Heart right ventricle (tissue), 16 donors: ENCODE measurements at places on chromosomes 1 and 21.

DNA sequence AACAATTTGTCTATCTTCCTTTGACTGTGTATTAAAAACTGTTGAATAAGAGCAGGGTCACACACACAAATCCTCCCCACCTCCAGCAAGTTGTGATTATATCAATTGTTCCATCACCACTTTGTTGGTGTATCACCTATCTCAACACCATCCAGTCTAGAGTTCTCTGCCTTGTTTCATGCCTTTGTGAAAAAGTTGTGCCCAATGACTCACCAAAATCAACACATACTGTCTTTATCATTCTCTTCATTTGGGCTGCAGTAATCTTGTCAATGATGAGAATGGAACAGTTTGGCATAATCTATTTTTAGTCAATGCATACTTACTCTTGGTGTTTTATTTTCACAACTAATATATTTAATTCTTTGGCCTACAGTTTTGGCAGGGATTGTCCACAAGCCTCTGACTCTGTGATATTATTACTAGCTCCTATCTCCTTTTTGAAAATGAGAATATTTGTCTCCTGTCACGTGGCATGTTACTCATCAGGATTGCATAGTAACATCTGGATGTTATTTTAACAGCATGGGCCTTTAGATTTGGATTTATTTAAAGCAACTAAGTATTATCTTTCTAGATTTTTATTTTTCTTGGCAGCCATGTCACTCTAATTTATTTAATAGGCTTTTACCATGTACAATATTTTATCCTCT, 5.1 kb downstream of the C1orf87 start:
- H3K4me3 ChIP-seq, result no peak overlapping the region
- no peaks in the 10 kb centered on the region for H3K4me1 ChIP-seq
- no peak overlapping the region for H3K27ac ChIP-seq
- no peaks in the 10 kb centered on the region for H3K27me3 ChIP-seq
- DNase-seq, result no peak

- H3K4me1 ChIP-seq, result peaks cover 14% of the 10 kb centered on the region
- DNase-seq, result no peak
- H3K27ac ChIP-seq, result no peak overlapping the region
- H3K27me3 ChIP-seq, result no peaks in the 10 kb centered on the region
Measured at GRCh38 chr1:162902416-162902815, 41.4 kb upstream of the CCDC190 start.

DNA sequence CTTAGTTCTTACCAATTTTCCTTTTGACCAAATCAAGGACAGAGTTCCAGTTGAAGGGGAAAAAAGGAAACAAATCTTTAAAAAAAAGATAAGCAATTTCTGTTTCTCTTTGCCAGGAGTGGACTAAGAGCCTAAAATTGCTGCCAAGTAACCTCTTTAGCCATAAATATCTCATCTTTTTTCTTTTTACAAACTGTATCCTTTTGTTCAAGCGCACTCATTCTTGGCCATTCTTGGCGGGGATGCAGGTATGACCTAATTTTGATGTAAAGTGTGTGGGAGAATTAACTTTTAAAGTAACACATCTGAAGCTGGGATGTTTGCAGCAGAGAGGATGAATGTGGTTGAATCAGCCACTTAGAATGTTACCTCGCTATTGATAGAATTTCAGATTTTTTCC, 13.4 kb upstream of the KIF1B start:
- no peaks in the 10 kb centered on the region for H3K36me3 ChIP-seq
- DNase-seq, result no peak
- H3K4me1 ChIP-seq, result no peaks in the 10 kb centered on the region
- no peak overlapping the region for H3K4me3 ChIP-seq
- no peaks in the 10 kb centered on the region for H3K27me3 ChIP-seq

- H3K27ac ChIP-seq, result peak overlapping the region; percentile 91
- no peaks in the 10 kb centered on the region for H3K36me3 ChIP-seq
- H3K4me1 ChIP-seq, result peaks cover 34% of the 10 kb centered on the region
Measured at GRCh38 chr1:218462587-218462986, 117.5 kb downstream of the TGFB2 start.

- no peaks in the 10 kb centered on the region for H3K4me1 ChIP-seq
- no peaks in the 10 kb centered on the region for H3K27me3 ChIP-seq
- no peak overlapping the region for H3K27ac ChIP-seq
- H3K36me3 ChIP-seq, result no peaks in the 10 kb centered on the region
- no peak for DNase-seq
Measured at GRCh38 chr1:245986404-245987218, 520.5 kb downstream of the SMYD3 start.

DNA sequence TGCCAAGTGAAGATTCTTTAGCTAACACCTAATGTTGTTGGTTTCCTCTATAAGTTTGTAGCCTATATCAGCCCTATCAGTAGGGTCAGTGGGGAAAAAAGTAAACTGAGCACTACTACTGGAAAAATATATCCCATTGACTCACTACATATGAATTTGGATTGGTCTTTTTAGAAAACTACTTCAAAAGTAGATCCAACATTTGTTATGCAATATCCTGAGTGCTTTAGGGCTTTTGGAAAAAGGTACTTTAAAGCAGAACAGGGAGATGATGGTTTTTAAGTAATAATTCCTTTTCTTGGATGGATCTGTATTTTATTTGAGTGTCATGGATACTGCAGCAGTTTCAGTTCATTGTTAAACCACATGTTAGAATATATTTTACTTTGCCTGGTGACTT, 7.1 kb downstream of the C1orf21 start:
- no peak overlapping the region for H3K4me3 ChIP-seq
- no peaks in the 10 kb centered on the region for H3K36me3 ChIP-seq
- H3K27me3 ChIP-seq, result no peaks in the 10 kb centered on the region
- peaks cover 54% of the 10 kb centered on the region for H3K4me1 ChIP-seq
- DNase-seq, result no peak
- H3K27ac ChIP-seq, result no peak overlapping the region

GRCh38 chr1:232904566-232904965, 45.8 kb upstream of the NTPCR start:
- no peak overlapping the region for H3K27ac ChIP-seq
- peaks cover 18% of the 10 kb centered on the region for H3K4me1 ChIP-seq
- no peak for DNase-seq

- H3K27me3 ChIP-seq, result peaks cover 7% of the 10 kb centered on the region
- H3K36me3 ChIP-seq, result no peaks in the 10 kb centered on the region
- no peaks in the 10 kb centered on the region for H3K4me1 ChIP-seq
- H3K4me3 ChIP-seq, result no peak overlapping the region
- no peak overlapping the region for H3K27ac ChIP-seq
Measured at GRCh38 chr1:25063591-25064416, 133.7 kb upstream of the RUNX3 start.

DNA sequence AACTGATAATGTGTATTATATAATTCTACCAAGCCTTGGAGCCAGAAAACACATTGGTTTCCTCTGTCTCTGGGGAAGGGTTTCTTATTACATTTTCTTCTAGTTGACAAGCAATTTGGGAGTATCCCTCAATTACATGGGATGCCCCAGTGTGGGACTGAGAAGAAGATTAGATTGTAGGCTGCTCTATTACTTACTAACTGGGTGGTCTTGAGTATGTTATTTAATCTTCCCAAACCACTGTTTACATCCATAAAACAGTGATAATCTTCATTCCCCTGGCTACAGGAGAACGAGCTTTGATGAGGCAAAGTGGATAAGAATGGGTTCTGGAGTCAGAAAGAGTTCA, 105.8 kb downstream of the TSEN15 start:
- H3K27ac ChIP-seq, result no peak overlapping the region
- H3K27me3 ChIP-seq, result no peaks in the 10 kb centered on the region
- DNase-seq, result no peak

DNA sequence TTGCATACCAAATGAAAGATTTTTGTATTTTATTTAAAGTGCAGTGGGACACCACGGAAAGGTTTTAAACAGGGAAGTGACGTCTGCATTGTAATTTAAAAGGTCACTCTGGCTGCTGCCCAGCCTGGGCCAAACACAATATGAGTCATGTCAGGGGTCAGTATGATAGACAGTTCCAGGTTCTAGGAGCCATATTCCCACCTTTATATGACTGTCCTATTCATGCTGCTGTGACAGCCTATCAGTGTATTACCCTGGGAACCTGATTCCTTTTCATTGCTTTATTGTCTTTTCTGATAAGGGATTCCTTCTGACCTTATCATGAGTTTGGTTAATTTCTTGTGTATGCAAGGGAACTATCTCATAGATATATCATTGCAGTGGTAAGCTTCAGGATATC, 5.3 kb downstream of the VANGL1 start:
- no peak overlapping the region for H3K27ac ChIP-seq
- H3K4me3 ChIP-seq, result no peak overlapping the region
- peaks cover 9% of the 10 kb centered on the region for H3K36me3 ChIP-seq
- peaks cover 18% of the 10 kb centered on the region for H3K4me1 ChIP-seq
- no peaks in the 10 kb centered on the region for H3K27me3 ChIP-seq
